Fibroblast of pulmonary artery (primary cell): ENCODE measurements at places on chromosomes 7 and 10.

DNA sequence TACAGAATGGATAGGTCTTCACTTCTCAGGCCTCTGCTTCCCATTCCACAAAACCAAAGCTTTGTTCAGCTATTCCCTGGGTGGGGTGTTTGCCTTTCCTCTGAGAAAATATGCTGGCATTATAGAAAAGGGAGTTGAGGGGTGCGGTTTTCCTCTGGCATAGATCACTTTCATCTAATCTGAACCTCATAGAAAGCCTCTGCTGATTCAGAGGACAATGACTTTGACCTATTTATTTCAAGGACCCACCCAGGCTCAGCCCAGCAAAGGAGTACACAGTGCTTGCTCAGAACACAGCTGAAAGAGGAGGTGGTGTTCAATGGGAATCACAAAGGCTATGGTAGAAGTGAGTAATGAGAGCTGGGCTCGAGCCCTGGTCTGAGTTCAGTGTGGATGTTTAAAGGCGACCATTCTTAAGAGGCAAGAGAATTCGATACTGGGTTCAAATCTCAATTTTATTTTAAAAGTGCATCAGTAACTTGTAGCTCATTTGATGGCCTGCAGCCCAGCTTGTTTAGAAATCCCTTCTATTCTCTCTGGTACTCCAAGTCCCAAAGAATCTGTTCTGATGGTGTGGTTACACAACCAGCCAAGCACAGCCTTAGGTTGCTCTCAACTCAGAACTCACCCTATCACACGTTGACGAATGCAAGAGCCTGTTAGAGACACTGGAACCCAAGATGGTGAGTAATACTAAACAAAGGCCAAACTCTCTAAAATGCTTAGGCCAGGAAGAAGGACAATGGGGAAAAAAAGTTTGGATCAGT, 1012.8 kb downstream of the LRMDA start:
- peak; percentile 47 for DNase-seq

DNA sequence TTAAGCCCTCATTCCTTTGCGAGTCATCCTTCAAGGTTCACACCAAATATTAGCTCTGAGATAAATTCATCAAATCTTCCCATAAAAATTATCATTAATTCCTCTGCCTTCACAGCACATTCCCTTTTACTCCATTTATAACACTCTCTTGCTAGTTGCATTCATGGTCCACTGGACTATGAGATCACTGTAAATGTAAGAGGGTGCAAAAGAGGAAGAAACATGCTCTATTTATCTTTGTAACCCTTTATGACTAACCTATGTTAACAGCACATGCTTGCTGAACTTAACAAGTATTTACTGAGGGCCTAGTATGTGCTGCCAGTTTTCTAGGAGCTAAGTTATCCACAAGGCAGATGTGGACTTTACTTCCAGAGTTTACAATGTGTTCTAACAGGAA, 86.7 kb upstream of the TMEM168 start:
- no peak for DNase-seq

DNA sequence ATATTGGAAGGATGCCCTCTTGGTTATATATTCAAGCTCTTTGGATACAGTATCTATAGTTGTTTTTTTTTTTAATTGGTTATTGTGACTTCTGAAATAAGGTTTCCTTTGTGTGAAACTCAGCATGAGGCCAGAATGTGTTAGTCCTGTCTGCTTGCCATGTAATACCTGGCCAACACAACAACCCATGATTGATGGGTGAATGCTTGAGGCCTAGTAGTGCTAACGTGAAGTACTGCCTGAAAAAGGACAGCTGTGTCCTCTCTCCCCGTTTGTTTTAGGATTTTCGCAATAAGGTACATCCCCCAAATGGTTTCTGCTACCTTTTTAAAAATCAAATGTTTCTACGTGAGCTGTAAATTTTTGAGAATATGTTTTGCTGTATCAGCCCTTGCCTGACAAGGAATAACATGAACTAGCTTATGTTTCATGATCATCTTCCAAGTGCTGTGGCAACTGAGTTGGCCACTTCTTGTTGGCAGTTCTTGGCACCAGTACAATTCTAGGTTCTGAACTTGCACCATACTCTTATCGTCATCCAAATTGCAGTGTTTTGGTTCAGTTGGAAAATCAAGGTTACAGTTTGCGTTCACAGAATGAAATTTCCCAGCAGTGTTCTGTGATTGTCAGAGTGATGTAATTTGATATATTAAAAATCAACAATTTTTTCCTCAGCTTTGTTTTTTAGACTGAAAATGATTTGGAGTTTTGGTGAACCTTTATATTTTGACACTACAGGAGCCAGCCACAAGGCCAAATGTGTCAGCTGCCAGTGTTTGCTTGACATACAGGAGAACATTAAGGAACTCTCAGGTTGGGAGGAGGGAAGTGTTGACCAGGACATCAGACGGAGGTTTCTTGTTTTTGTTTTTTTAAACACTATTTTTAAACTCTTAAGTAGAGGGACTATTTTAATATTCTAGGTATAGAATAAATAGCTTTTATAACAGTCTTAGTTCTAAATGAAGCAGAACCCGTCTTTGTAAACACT, 13.5 kb upstream of the ASCC1 start:
- peak; percentile 73 for DNase-seq

DNA sequence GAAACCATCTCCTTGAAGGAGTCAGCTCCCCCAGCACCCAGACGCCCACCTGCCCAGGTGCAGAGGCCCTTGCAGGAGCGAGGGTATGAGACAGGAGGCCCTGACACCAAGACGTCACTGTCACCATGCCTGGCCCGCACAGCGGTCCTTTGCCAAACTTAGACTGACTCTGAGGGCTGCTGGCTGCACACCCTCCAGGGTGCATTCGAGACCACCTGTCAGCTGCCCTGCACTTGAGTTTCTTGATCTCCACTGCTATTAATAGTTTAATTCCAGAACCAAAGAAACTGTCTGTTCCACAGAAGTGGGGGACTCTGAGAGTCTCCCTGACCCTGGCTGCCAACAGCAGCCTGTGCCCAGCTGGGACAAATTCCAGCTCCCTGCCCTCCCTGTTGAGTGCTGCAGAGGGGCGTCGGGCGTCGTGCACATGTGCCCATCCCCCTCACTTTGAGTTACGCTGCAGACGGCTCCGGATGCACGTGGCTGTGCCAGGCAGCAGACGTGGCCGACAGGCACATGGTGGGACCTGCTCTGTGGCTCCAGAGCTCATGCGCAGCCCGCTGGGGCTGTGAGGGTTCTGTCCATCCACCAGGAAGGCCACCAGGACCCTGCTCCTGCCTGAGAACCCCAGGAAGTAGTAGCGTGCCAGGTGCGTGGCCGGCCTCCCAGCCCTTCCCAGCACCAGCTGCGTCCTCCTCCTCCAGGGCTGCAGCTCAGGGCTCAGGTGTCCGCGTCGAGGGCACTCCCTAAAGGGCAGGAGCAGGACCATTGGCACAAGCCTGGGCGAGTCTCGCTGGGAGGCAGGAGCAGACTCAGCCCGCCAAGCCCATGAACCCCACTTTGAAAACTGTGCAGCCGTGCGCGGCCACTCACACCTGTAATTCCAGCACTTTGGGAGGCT, 24.8 kb downstream of the ELFN1 start:
- no peak for DNase-seq

DNA sequence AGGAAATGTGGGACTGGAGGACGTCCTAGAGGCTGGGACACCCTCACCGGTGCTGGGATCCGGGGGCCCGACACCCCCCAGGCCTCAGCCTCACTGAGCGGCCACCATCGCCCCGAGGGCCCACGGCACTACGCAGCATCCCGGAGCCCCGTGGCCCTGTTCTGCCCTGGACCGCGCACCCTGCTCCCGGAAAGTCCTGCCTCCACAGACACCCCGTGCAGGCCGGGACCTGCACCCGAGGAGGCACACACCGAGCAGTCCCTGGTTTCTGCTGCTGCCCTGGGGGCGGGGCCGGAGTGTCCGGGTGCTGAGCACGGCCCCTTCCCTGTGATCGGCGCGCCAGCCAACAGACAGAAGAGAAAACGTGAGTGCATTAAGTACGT, 18.1 kb upstream of the KNDC1 start:
- DNase-seq: no peak

DNA sequence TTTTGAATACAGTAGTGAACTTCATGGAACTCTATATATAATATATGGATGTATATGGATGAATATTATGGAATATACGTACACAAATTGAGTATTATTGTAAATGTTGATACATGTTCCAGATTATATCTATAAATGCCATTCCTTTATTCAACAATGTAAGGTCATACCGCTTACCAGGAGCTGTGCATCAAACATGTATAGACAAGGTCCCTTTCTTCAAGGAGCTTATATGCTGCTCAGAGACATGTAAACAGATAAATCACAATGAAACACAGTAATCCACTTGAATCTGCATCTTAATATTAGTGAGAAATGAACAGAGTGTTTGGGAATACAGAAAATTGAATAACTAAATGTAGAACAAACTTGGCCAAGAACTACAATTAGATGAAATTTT, 898 bp upstream of the SEM1 start:
- DNase-seq: no peak

DNA sequence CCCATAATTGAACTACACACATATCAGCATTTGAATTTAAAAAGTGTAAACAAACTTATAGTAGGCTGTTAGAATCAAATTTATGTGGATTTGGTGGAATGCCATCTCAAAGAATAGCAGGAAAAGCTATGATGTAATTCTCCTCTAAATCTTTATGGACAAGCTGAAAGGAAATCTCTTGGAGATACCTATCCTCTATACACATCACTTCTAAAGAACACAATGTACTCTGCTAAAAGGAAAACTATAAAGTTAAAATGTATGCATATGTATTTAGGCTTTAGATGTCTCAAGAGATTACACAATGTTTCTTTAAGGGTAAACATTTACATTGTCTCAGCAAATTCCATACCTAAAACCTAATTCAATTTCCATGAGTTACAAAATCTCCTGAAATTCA, 323.3 kb downstream of the CRPPA start:
- DNase-seq: peak; percentile 53

- DNase-seq: no peak
Measured at GRCh38 chr10:102233997-102234396, 7.3 kb downstream of the PITX3 start.

DNA sequence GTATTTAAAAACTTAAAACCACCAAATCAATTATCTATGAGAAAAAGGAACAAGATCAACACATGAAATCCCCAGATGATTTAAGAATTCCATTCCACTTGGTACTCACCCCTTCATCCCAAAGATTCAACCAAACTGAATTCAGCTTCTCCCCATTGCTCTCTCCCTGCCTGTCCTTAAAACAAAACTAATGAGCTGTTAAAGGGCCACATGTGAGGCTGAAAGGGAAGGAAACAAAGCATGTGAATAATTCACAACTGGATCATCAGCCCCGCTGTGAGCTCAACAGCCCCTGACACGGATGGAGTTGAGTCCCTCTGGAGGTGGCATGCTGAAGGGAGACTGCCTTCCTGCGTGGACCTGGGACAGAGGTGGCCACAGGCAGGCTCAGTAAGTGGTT, 32.9 kb downstream of the VOPP1 start:
- DNase-seq: no peak

DNA sequence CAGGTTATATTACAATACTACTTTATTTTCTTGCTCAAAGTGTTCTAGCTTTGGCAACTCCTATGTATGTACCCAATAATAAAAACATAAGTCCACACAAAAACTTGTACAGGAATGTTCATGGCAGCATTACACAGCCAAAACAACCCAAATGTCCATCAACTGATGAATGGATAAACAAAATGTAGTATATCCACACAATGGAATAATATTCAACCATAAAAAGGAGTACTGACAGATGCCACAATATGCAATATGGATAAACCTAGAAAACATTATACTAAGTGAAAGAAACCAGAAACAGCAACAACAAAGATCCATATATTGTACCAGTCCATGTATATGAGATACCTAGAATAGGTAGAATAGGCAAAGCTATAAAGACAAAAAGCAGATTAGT, 21.0 kb downstream of the PPA1 start:
- no peak for DNase-seq

DNA sequence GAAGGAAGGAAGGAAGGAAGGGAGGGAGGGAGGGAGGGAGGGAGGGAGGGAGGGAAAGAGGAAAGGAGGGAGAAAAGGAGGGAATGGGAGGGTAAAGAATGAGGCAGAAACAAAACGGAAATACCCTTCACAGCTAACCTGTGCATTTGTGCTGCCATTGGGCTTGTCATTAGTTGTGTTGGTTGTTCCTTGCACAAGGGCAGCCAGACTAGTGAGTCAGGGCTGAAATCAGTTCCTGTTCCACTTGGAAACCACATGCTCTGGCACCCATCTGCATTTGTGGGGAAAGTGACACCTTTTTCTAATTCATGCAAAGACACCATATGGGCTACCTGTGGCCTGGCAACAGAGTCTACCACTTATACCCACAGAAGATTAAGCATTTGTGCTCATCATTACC, 1004.0 kb upstream of the C7orf33 start:
- no peak for DNase-seq

GRCh38 chr7:29285444-29285793, 90.8 kb downstream of the CHN2 start:
- DNase-seq: peak; percentile 89

GRCh38 chr7:149202831-149203231, 7.5 kb downstream of the ZNF282 start:
- DNase-seq: no peak
